ENCODE measurements at places on chromosomes 3 and 15.

DNA sequence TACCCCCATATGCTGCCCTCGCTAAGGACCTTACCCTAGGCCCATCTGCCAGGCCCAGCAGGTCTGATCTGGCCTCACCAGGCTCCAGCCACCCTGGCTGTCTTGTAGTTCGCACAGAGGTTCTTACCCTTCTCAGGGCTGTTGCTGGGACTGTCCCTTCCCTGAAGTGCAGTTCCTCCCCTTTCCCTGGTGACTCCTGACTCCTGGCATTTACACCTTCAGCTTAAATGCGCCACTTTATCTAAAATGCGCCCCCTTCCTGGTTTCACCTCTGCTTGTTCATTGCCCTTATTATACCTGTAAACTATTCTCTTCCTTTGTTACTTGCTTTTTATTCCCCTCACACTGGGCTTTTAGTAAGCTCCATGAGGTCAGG is 835 bp upstream of the TTLL3 start:
- no peak for DNase-seq

DNA sequence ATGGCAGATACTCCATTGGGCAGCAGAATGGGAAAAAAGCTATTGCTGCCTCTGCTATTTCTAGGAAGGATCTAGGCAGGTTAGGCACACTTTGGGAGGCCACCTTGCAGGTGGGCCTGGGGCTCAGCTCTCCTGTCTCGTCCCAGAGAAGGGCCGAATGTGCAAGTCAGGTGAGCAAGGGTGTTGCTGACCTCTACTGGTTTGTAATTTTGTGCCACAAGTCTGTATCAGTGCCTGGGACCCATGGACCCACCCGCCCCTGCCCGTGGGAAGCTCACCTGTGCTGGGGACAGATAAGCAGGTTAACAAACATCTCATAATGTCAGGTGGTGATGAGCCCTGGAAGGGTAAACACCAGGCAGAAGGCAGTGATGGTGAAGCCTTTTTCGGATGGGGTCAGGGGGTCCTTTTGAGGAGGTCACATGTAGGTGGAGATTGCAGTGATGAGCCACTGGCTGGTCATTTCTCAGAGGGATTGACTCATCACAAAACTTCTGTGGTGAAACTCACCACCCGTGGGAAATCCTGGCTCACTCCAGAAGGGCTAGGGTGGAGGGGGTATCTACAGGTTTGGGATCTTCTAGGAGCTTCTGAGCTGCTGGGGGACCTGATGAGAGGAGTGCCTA is 161.3 kb downstream of the KLF13 start:
- DNase-seq = no peak

GRCh38 chr3:187039100-187039722 is 100.1 kb downstream of the RPL39L start:
- no peak for DNase-seq

DNA sequence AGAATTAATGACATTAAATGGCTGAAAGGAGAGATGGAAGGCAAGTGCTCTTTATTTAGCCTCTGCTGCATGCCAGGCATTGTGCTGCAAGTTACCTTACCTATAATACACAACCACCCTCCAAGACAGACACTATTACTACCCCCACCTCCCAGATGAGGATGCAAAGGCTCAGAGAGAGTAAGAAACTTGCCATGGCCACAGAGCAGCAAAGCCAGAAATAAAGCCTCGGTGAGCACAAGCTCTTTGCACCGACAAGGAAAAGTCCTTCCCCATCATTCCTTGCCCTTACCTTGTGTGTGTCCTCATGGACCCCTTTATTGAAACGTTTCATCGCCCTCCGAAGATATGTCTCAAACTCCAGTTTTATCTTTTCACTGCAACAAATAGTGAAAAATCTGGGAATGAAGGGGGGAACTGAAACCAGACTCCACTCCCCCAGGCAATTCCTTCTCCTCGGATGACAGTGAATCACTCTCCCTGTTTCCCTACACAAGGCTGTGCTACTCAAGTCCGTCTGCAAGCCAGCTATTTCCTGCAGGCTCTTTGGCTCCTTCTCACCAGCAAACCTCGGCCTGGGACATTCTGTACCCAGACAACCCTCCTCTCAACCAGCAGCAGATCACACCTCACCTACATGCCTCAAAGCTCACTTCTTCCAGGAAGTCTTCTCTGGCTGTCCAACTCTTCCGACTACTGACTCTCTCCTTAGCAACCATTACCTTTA is 11.4 kb downstream of the XPC start:
- DNase-seq = no peak

- DNase-seq = no peak
These were observed 42.3 kb downstream of the FGD5 start for GRCh38 chr3:14861031-14861430.

- DNase-seq = no peak
These were observed 286.9 kb upstream of the PLSCR5 start for GRCh38 chr3:146892041-146892440.

DNA sequence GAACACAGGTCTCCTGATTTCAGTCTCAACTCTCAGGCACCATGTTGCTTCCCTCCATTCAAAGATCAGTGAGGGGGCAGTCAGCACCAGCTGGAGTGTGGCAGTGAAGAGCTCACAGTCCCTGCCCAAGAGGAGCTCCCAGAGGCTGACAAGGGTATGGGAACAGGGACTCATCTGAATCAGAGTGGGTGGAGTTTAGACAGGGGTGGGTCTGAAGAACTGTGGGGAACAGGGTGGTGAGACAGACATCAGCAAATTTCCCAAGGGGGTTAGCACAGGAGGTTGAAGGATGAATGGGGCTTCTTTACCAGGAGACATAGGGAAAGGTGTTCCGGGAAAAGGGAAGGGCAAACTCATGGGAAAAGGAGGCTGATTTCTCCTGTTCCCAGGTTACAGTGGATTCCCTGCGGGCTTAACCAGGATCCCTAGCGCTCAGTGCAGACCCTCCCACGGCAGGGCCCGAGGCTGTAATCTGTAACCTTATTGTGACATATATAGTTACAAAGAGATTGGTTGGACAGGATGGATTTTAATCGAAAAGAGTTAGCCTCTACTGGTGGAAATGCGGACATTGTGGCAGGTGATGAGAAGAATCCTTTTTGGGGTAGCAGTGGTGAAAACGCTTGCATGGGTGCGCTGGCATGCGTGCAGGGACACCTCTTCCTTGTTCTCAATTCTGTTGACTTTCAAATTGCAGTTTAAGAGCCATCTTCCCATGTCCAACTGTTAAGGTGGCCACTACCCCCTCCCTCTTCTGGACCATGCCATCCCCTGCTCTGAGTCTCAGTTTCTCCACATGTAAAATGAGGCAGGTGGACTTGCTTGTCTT is 160.3 kb downstream of the SMAD6 start:
- DNase-seq = no peak

DNA sequence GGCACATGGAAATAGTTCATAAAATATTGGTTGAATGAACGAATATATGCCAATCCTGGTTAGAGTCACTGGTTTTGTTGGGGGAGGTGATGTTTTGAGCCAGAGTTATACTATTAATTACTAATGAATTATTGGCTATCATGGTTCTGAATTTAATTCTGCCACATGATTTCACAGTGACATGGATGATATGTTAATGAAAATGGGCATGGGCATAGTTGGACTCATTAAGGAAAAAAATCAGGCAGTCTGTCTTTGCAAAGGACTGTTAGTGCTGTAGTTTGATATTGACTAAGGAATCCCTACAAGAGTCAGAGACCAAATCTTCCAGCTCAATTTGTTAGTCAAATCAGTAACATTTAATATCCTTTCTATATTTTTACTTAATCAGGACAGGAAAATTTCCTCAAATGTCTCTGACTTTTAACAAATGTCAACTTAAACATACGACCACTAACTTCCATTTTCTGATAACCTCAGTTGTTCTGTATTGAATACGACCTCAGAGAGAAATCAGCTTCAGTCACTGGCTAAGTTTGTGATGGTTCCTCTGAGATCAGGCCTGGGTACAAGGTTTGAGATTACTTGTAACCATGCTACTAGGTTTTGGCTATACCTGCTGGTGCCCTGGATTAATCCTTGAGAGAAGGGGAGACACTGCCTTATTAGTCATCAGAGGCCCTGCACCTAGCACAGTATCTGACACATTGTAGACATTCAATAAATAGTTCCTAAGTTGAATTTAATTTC is 13.3 kb downstream of the NFKBIZ start:
- no peak for DNase-seq

GRCh38 chr15:40114218-40114617 is 5.5 kb upstream of the BMF start:
- no peak for DNase-seq

DNA sequence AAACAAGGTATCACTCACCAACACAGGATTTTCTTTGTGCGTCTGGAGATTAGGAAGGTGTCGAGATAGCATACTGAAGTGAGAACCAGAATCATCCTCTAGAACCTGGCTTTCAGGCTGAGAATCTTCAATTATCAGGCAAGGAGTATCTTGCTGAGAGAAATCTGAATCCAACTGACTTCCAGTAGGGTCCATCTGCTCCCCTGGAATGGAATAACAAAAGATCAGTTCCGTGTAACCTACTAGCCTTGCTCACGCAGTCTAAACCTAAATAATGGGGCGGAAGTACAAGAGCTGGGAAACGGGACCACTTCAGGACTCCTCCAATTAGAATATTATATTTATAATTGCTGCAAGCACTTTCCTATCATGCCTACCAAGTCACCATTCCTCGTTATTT is 690 bp downstream of the TP53BP1 start:
- no peak for DNase-seq

GRCh38 chr3:53595660-53596059 is 101.2 kb downstream of the CACNA1D start:
- no peak for DNase-seq

DNA sequence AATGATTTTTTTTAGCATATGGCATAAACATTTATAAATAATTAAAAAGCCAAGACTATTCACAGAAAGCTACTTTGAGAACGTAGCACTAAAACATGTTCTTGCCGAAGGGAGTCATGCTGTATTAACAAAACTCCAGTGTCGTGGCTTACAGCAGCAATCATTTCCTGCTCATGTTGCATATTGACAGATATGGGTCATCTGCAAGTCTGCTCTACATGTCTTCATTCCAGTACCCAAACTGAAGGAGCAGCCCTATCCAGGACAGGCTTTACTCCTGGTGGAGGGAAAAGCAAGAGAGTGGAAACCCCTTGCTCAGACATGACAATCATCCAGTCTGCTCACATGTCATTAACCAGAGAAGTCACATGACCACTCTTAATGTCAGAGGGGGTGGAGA is 87.6 kb downstream of the NEK11 start:
- no peak for DNase-seq

- no peak for DNase-seq
These were observed 9.3 kb downstream of the HOMER2 start for GRCh38 chr15:82943176-82943575.

Data from non-pigmented ciliary epithelial cell (primary cell).